Glomerular endothelial cell (primary cell): ENCODE measurements at places on chromosomes 4 and X.

GRCh38 chr4:40976343-40976742 is 226.6 kb downstream of the NSUN7 start:
- peak; percentile 60 for DNase-seq

- DNase-seq = no peak
Measured at GRCh38 chr4:2928242-2929176, 34.7 kb downstream of the NOP14 start.

GRCh38 chr4:48173056-48173991 is 39.3 kb upstream of the TXK start:
- DNase-seq = no peak

DNA sequence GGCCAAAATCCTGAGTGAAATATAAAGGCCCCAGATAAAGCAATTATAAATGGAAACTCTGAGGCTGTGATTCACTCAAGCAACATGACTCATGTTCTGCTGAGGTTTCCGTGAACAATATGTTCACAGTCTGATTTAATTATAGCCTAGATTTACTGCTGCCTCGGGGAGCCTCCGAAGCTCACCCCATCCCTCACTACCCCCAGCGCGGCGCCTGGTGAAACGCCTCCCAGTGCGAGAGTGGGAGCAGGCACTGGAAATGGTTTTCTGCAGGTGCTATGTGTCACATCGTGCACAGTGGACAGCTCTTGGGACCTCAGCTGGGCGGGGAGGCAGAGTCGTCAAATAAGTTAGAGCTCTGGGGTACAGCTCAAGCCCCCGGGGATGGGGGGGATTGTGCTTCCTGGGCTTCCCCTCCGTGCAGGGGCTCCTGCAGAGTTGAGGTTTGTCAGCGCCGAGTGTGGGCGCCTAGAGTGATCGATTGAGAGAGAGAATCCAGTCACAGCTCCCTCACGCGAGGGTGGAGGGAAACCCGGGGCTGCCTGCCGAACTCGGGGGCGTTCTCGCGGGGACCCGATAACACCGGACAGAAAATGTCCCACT is 110.6 kb downstream of the PHKA2 start:
- peak; percentile 9 for DNase-seq

DNA sequence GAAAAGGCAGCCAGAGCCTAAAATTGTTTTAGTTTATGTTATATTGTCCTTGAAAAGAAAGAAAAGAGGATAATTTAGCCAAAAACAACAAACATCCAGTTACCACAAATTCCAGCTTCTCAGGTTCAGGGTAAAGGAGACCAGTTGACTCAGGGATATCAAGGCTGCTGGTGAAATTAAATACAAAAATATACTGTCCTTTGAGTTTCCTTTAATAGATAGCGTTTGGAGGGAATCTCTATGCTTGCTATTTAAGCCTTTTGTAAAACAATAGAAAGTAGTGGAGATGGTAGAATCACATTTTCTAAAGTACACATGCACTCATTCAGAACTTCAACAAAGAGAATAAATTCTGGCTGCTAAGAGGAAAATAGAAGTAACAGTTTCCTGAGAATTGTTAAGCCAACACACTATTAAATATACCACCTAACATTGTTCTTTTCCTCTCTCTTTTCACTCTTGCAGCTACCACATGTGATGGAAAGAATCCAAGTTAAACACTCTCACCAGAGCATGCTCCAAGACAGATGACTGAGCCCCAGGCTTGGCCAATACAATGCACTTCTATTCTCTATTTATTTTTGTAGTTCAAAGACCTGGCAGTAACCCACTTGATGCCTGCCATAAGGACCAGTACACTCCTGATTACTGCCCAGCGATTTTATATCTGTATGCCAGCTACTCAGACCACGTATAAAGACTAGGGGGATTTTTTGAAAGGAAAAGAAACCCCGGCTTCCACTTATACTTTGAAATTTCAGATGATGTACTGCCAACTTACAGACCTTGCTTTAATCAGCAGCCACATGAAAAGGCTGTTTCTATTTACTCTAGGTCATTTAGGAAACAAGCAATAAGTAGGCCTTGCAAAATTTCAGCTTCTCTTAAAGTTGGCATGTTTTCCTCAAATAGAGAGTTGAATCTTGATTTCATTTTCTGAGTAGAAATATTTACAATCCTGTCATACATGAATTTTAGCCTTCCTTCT is 756.9 kb downstream of the FAT4 start:
- DNase-seq = peak; percentile 33
